PC-3 (cell line): ENCODE measurements at places on chromosomes 7 and 10. TPM values are rescaled to one million over a fixed set of nuclear protein-coding genes. Genes with fewer than 3 reads are reported as not detected.

GRCh38 chr10:98312349-98312748, 44.4 kb upstream of the LOXL4 start:
- no peaks in the 10 kb centered on the region for H3K27me3 ChIP-seq
- H3K27ac ChIP-seq, result no peak overlapping the region
- no peak overlapping the region for H3K4me3 ChIP-seq
- no peaks in the 10 kb centered on the region for H3K36me3 ChIP-seq
- DNase-seq, result no peak

GRCh38 chr10:119575991-119576390, 20.8 kb downstream of the TIAL1 start:
- H3K27ac ChIP-seq, result no peak overlapping the region
- H3K36me3 ChIP-seq, result peaks cover 62% of the 10 kb centered on the region
- no peak for DNase-seq
- H3K4me3 ChIP-seq, result no peak overlapping the region

DNA sequence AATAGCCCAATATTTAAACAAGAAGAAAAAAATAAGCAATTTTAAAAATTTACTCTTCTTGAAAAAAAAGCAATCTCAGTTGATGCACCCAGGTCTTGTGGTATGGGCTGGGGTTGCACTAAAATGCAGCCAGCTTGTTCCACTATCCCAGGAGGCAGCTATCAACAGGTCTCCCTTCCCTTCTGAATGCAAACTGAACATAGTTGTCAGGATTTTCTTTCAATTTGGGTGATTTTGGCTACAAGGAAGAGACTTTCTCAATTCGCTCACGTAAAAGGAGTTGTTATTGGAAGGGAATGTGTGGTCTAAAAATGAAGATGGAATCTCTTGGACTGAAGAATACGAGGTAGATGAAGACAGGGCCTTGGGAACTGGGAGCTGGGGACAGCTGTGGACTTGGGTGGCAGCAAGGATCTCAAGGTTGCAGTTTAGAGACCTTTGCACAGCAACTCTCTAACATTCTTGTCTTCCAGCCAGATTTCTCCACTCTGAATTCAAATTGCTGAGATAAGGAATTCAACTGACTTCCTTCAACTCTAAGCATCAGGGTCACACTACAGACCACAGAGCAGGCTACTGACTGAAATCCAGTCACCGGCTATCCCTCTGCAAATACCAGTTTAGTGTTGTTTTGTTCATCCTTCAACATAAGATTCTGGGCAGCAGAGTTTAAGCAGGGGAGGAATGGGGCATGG, 3.1 kb upstream of the TMEM26 start:
- H3K4me1 ChIP-seq, result no peaks in the 10 kb centered on the region
- H3K36me3 ChIP-seq, result no peaks in the 10 kb centered on the region
- no peaks in the 10 kb centered on the region for H3K27me3 ChIP-seq
- no peak overlapping the region for H3K4me3 ChIP-seq

DNA sequence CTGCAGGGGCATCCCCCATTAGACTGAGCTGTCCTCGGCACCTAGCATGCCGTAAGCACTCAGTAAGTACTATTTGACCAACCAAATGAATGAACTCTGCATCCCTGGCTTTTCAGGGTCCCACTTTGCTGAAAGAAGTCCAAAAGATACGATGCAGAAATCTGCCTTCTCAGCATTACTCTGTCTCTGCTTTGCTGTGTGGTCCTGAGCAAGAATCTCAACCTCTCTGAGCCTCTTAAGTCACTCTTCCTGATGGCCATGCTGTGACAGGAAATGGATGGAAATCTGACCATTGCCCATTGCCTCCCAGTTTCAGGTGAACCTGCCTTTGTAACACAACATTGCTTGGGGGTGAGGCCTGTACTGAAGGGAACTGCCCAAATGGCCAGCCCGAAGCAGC, 48.0 kb downstream of the GPAM start:
- DNase-seq, result no peak
- H3K36me3 ChIP-seq, result no peaks in the 10 kb centered on the region
- H3K4me3 ChIP-seq, result no peak overlapping the region
- no peak overlapping the region for H3K27ac ChIP-seq
- H3K27me3 ChIP-seq, result no peaks in the 10 kb centered on the region

GRCh38 chr10:49053053-49053997, 62.0 kb downstream of the VSTM4 start:
- no peak overlapping the region for H3K27ac ChIP-seq
- H3K36me3 ChIP-seq, result no peaks in the 10 kb centered on the region

GRCh38 chr7:10798044-10798443, 175.6 kb upstream of the PHF14 start:
- no peaks in the 10 kb centered on the region for H3K36me3 ChIP-seq
- no peak overlapping the region for H3K27ac ChIP-seq
- H3K4me3 ChIP-seq, result no peak overlapping the region
- DNase-seq, result no peak
- H3K27me3 ChIP-seq, result no peaks in the 10 kb centered on the region

DNA sequence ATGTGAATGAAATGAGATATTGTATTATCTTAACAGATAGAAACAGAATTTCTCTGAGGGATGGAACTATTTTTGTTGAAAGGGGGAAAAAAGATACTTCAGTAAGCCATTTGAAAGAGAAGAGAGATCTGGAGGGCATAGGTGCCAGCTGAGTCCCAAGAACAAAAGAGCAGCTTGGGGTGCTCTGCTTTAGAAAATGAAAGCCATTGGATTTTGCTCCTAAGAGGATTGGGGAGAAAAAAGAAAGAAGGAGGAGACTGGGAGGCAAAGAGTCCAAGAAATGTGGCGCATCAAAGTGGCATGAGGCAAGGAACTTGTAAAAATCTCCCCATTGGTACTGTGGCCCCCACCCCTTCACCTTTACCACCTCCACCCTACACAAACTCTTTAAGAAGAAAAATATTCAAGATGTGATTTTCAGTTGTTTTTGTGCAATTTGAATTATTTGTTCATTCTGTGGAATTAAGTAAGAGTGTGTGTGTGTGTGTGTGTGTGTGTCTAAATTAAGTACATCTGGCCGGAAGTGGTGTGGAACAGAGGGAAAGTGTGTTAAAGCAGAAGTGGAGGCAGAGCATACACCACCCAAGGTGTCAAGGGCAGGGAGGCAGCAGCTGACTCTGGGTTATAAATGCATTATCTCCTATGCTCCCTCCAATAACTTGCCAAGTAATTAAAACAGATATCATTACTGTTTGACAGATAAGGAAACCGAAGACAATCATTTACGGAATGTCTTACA, 9.9 kb upstream of the GNAI1 start:
- no peaks in the 10 kb centered on the region for H3K27me3 ChIP-seq
- H3K4me1 ChIP-seq, result no peaks in the 10 kb centered on the region
- no peak overlapping the region for H3K27ac ChIP-seq
- DNase-seq, result no peak

DNA sequence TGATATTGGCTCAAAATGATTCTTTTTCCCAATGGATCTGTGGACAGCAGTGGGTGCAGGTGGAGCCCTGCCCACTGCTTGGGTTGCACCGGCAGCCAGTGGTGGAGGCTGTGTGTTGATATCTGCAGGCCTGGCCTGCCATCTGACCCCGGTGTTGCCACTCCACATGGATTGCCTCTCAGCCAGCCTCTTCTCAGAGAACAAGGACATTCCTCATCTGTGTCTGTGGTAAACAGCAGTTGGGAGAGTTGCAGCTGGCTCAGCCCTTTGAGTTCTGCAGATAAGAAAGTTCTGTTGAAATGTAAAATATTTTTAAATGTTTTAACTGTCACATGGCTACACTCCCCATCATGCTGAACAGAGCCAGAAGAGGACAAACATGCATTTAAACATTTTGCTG, 374.9 kb upstream of the CELF2 start:
- H3K27me3 ChIP-seq, result no peaks in the 10 kb centered on the region
- H3K27ac ChIP-seq, result no peak overlapping the region
- H3K4me1 ChIP-seq, result no peaks in the 10 kb centered on the region
- no peak overlapping the region for H3K4me3 ChIP-seq

- no peak overlapping the region for H3K27ac ChIP-seq
- peaks cover 67% of the 10 kb centered on the region for H3K27me3 ChIP-seq
- no peak for DNase-seq
- H3K4me1 ChIP-seq, result no peaks in the 10 kb centered on the region
- H3K4me3 ChIP-seq, result no peak overlapping the region
- H3K36me3 ChIP-seq, result no peaks in the 10 kb centered on the region
Observed at GRCh38 chr7:1226186-1226901, 6.3 kb upstream of the UNCX start.

DNA sequence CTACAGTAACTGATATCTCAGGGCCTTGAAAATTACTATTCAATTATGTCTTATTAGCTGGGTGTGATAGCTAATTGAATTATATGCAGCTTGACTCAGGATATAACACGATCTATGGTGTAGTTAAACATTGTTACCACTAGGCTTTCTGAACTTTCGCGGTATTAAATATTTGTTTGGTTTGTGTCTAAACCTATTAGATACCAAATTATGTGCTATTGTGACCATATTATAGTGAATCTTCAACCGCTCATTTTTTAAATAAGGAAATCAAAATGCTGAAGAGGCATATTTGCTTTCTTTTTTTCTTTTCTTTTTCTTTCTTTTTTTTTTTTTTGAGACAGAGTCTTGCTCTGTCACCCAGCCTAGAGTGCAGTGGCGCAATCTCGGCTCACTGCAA, 99.3 kb upstream of the RSU1 start:
- no peak overlapping the region for H3K4me3 ChIP-seq
- no peaks in the 10 kb centered on the region for H3K4me1 ChIP-seq
- no peak overlapping the region for H3K27ac ChIP-seq
- H3K27me3 ChIP-seq, result no peaks in the 10 kb centered on the region

DNA sequence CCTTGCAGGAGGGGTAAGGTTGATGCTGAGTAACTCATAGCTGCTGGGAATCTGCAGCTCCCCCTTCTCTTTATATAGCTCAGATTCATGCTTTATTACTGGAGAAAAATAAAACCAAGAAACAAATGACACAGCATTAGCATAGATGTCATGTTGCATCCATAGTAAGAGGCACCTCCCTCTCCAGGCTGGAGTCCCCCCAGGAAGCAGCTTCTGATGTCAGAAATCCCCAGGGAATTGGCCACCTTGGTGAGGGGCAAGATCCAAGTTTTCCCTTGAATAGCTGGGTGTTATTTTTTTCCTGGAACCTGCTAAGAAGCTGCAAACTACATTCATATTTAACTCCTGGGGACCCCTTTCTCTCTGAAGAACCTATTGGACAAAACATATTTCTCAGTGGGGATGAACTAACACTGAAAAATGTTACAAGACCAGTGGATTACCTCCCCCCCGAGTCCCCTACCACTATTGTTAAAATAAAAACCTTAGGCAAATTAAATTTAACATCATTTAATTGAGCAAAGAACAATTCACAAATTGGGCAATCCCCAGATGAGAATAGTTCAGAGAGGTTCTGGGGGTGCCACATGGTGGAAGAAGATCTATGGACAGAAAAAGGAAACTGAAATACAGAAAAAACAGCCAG, 163.7 kb upstream of the NAMPT start:
- no peaks in the 10 kb centered on the region for H3K4me1 ChIP-seq
- H3K27me3 ChIP-seq, result no peaks in the 10 kb centered on the region
- no peak overlapping the region for H3K4me3 ChIP-seq
- H3K27ac ChIP-seq, result no peak overlapping the region
- H3K36me3 ChIP-seq, result peaks cover 32% of the 10 kb centered on the region

Gene SPDYE6
- not detected in 2 replicates for total RNA-seq

Gene LRMDA
- total RNA-seq, result 1.2 and 3.6 TPM in 2 replicates

Gene GRID1
- total RNA-seq, result not detected in 2 replicates

Gene DGKI
- total RNA-seq, result 0.52 TPM in 1 of 2 replicates, not detected in the other

Gene VDAC2
- 463 and 542 TPM in 2 replicates for total RNA-seq
